ENCODE measurements at places on chromosomes 2 and 18. TPM values are rescaled to one million over a fixed set of nuclear protein-coding genes. Genes with fewer than 3 reads are reported as not detected.

DNA sequence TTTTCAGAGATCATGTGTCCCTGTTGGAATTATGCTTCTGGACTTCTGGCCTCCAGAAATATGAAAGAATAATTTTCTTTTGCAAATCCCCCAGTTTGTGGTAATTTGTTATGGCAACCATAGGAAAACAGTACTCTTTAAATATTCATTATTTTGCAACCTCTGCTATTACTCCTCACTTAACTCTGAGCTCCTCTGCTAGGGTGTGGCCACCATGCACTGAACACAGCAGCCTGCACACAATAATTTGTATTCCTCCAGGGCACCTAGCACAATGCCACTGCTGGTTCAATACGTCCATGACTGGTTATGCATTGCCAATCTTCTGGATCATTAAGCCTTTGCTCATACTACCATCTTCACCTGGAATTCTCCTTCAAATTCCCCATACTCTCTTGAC, 232.0 kb downstream of the CNTNAP5 start:
- H3K4me3 ChIP-seq: no peak overlapping the region
- H3K4me1 ChIP-seq: no peaks in the 10 kb centered on the region
- H3K27me3 ChIP-seq: no peaks in the 10 kb centered on the region

DNA sequence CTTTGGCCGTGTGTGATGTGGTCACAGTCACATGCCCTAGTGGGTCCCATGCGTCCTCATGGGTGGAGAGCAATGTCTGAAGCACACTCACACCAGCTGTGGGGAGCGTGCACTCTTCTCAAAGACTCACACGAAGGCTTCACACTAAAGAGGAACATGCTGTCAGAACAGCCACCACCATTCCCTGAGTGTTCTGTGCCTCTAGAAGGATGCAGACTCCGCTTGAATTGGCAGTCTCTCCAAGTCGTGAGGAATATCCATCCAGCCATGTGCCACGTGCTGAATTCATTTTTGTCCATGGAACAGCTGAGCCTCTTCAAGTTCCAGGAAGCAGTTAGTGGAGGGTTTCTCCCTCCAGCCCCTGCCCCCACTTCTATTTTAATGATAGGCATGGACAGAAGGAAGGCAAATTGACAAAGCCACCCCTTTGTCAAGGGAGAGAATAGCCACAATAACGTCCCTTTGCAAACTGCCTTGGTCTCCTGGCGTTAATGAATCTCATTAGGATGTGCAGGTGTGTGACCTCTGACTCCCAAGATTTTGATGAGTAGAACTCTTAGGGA, 464.3 kb upstream of the ID2 start:
- no peaks in the 10 kb centered on the region for H3K36me3 ChIP-seq
- peaks cover 10% of the 10 kb centered on the region for H3K4me1 ChIP-seq
- H3K27me3 ChIP-seq: no peaks in the 10 kb centered on the region
- peak; percentile 84 for DNase-seq
- no peak overlapping the region for H3K4me3 ChIP-seq

DNA sequence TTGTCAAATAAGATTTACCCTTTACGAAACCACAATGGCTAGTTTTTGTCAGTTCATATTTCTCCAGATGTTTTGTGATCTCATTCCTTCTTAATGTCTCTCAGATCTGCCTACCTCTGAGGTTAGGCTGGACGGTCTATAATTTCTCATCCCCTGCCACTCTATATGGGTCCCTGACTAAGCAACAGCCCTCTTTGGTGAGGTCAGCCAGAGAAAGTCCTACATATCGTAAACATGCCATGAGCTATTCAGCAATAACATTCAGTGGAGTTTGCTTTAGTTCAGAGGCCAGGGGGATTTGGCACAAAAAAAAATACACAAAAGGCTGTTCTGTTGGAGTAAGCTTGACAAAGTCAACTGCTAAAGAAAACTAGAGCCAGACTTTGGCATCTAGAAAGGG, 192.1 kb upstream of the NCKAP5 start:
- H3K27me3 ChIP-seq: no peaks in the 10 kb centered on the region
- no peaks in the 10 kb centered on the region for H3K36me3 ChIP-seq
- no peak overlapping the region for H3K27ac ChIP-seq
- peak; percentile 93 for DNase-seq
- peaks cover 26% of the 10 kb centered on the region for H3K4me1 ChIP-seq

DNA sequence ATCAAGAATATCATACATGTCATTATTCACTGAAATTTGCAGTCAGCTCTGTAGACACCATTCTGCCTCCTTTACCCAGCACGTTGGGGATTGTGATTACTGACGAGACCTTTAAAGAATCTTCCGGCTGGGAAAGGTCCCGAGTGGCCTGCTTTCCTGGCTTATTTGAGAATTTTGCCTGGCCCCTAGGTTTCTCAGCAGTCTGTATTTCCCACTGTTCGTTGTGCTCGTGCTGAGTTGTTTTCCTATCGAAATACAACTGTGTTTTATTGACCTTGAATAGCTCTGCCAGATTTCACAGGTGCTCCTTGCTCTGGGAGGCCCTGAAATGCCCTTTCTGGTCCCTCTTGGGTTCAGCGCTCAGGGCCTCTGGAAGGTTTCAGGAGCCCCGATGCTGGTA, 94.9 kb downstream of the AGAP1 start:
- DNase-seq: no peak
- no peaks in the 10 kb centered on the region for H3K27me3 ChIP-seq
- no peaks in the 10 kb centered on the region for H3K36me3 ChIP-seq
- no peak overlapping the region for H3K27ac ChIP-seq
- H3K4me3 ChIP-seq: no peak overlapping the region

GRCh38 chr2:192719629-192720028, 524.9 kb upstream of the TMEFF2 start:
- H3K27ac ChIP-seq: no peak overlapping the region
- H3K4me1 ChIP-seq: no peaks in the 10 kb centered on the region
- DNase-seq: no peak
- H3K27me3 ChIP-seq: no peaks in the 10 kb centered on the region
- no peak overlapping the region for H3K4me3 ChIP-seq

DNA sequence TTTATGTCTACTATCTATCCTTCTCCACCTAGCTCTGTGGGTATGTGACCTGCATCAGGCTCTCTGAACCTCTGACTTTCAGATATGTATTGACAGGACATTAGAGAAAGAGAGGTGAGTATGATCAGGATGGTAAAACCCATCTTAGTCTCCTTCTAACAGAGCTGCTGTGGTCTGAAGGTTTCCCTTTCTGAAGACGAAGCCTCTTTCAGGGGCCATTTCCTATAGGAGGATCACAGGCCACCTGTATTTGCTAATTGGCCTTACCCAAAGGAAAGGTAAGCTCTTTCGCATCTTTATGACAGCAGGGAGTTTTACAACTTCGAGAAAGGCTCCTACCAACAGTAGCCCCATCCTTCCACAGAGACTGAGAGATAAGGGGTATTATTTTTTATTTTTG, 442.9 kb downstream of the KCNJ3 start:
- no peak overlapping the region for H3K27ac ChIP-seq
- H3K27me3 ChIP-seq: no peaks in the 10 kb centered on the region
- no peak for DNase-seq
- no peak overlapping the region for H3K4me3 ChIP-seq

GRCh38 chr2:74693213-74693612, 39.2 kb downstream of the SEMA4F start:
- no peaks in the 10 kb centered on the region for H3K4me1 ChIP-seq
- no peak overlapping the region for H3K4me3 ChIP-seq
- DNase-seq: no peak
- no peaks in the 10 kb centered on the region for H3K36me3 ChIP-seq

DNA sequence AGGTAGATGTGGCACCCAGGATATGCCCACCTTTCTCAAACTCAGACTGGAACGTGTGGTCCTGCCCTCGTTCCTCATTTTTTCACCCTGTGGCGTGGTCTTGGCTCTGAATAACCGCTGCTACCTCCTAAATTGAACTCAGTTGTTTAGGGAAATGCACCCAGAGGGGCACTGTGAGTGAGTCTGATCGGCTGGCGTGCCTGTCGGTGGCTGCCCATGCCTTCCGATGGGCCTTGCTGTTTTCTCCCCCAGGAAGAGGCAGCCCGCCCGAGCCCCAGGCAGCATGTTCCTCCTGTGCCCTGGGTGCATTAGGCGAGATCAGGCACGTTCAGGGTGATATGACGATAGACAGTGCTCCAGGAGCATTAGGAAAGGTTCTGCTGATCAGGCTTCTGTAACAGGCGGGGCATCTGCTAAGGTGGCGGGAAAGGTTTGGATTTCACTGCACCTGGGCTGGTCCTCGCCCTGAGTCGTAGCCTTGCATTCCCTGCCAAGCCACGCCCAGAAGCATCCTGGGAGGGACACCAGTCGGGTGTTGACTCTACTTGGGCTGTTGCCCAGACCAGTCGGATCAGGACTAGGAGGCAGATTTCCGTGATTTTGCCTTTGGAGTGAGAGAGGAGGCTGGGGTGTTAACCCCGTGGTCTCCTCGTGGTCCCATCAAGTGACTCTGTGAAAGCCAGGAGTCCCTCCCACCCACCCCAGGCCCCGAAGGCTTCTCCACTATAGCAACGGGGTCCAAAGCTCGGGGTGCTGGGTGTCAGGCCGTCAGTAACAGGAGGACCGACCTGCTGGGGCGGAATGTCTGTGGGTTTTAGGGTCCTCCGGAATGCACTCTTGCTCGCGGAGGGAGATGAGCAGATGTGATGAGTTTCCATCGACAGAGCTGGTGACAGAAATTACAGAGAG, 75.1 kb downstream of the SH3BP4 start:
- no peaks in the 10 kb centered on the region for H3K27me3 ChIP-seq
- H3K4me1 ChIP-seq: no peaks in the 10 kb centered on the region
- no peaks in the 10 kb centered on the region for H3K36me3 ChIP-seq
- peak; percentile 74 for DNase-seq
- H3K4me3 ChIP-seq: no peak overlapping the region
- H3K27ac ChIP-seq: no peak overlapping the region

DNA sequence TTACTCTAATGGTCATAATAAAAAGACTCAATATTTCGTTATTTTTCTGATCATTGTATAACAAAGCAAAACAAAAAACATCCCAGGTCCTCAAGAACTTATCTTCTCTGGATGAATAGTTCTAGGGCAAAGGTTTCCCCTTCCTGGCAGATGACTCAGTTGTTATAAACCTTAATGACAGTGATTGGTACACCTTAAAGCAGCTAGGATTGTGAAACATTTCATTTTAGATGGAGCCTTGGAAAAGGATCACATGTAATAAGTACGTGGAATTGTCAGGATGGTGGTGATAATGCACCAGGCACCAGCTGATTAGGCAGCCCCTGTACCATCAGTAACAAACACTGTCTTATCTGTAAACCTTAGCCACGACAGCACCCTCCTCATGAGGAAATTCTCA, 47.2 kb downstream of the MEP1B start:
- no peak overlapping the region for H3K27ac ChIP-seq
- H3K4me3 ChIP-seq: no peak overlapping the region
- H3K27me3 ChIP-seq: no peaks in the 10 kb centered on the region
- H3K4me1 ChIP-seq: no peaks in the 10 kb centered on the region
- no peaks in the 10 kb centered on the region for H3K36me3 ChIP-seq

DNA sequence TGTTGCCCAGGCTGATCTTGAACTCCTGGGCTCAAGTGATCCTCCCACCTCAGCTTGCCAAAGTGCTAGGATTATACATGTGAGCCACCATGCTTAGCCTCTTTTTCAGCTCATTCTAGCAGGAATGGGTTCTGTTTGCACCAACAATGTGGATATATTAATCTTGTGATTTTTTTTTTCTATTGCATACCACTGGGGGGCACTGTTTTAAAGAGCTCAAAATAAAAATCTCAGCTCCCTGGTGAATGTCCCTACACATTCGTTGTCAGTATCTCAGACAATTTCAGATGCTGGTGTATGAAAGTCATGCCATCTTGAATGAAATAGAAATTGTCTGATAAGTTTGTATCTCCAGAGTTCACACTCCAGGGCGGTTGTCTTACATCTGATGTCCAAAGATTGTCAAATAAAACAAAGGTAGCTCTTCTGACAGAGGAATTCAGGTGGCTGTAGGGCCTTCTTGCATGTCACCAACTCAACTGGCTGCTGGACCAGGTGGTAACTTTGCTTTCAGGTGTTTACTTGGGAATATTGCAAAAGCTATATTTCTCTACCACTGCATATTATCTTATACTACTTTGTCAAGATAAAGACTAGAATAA, 3.1 kb upstream of the MATN3 start:
- no peaks in the 10 kb centered on the region for H3K36me3 ChIP-seq
- no peak overlapping the region for H3K4me3 ChIP-seq
- DNase-seq: peak; percentile 72
- H3K4me1 ChIP-seq: no peaks in the 10 kb centered on the region

DNA sequence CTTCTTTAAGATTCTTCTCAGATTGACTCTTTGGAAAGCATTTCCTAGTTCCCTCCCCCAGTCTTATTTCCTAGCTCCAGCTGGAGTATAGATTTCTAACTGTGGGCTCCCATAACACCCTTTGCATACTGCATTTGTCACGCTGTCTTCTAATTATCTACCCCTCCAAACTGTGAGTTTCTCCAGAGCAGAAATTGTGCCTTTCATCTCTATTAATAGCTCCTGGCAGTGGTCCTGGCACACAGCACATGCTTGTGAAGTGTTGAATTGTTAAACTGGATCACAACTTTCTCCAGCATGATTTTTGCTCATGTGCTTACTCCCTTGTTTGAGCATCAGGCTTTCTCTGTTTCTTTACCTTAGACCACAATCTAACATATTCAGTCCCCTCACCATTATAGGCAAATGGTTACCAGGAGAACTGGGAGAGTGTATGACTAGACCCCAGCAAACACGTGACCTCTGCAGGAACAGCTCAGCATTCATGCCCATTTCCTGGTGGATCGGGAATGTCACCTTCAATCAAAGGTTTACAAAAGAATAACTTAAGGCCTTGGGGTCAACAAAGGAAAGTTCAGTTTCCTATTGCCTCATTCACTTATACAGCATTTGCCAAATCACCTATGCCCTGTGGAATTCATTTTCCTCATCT, 175.7 kb upstream of the TANK start:
- H3K27ac ChIP-seq: peak overlapping the region; percentile 82
- no peak overlapping the region for H3K4me3 ChIP-seq
- H3K36me3 ChIP-seq: no peaks in the 10 kb centered on the region
- peak; percentile 64 for DNase-seq
- peaks cover 13% of the 10 kb centered on the region for H3K4me1 ChIP-seq

DNA sequence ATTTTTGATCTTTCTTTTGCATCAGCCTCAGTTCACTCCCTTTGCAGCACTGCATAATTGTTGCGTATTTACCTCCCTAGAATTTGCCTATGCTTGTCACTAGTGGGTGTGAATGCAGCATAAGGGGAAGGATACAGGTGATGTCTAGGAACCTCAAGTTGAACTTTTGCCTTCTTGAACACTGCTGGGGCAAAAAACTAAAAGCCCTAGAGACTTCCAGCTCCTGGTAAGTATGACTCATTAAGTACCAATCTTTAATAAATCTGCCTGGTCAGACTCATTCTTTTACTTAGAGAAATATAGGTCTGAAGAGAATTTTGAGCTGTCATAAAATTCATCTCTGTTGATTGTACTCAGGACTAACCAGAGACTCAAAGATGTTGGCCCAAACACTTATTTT, 547.3 kb upstream of the FANCL start:
- no peaks in the 10 kb centered on the region for H3K4me1 ChIP-seq
- H3K4me3 ChIP-seq: no peak overlapping the region
- H3K36me3 ChIP-seq: no peaks in the 10 kb centered on the region
- H3K27ac ChIP-seq: no peak overlapping the region

The TSPYL6 gene
- total RNA-seq: 0.20 TPM

The EN1 gene
- not detected for total RNA-seq

The FLACC1 gene
- 8.0 TPM for total RNA-seq

The INHA gene
- total RNA-seq: 0.58 TPM

All from lung (tissue), 17 donors.